ENCODE measurements at places on chromosomes 11 and 22.

GRCh38 chr11:119419834-119420492 lies 3.0 kb downstream of the THY1 start:
- DNase-seq, result no peak

- DNase-seq, result peak; percentile 75
These were observed 842 bp downstream of the HEPACAM start for GRCh38 chr11:124934862-124935547.

GRCh38 chr11:68735646-68736045 lies 15.7 kb downstream of the TESMIN start:
- no peak for DNase-seq

DNA sequence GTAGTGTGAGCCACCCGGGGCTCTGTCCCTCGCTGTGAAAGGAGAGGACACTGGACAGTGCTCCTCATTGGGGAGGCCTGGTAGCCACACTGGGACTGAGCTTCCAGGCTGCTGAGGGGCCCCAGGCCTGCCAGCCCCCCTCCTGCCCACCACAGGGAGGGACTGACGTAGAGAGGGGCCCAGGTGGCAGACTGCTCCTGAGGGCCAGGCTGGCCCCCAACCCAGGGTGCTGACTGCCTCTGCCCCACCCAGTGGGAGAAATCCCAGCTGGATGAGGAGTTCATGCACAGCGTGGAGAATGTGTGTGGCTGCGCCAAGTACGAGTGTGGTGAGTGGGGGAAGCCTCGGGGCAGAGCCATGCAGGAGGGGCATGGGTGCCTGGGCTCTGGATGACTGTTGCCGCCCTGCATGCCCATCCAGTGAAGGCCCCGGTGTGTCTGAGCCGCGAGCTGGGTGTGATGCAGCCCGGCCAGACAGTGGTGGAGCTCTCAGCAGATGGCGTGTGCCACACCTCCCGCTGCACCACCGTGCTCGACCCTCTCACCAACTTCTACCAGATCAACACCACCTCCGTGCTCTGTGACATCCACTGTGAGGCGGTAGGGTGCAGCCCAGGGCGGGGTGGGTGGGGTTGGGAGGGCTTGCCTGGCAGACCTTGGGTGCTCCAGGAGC lies 78.7 kb upstream of the MYOD1 start:
- no peak for DNase-seq

DNA sequence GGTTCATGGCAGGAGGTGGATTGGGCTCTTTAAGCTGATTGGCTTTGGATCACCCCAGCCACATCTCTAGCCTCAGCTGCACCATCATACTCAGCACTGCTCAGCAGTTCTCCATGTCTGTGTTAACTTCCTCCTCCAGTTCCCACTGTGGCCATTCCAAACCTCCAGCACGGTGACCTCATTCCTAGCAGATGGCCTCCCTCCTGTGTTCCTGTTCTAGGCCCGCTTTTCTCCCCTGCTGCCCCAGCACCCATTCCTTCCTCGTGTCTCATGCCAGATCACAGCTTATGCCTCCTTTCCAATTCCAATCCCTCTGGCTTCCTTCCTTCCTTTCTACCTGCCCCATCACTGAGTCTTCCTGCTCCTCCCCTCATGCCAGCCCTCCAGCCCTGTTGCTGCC lies 96.1 kb downstream of the MICAL2 start:
- DNase-seq, result no peak

GRCh38 chr11:20452585-20452984 lies 65.1 kb downstream of the PRMT3 start:
- DNase-seq, result no peak

- DNase-seq, result no peak
These were observed 154.7 kb downstream of the CADM1 start for GRCh38 chr11:115349335-115350017.

GRCh38 chr22:45425101-45425500 lies 11.6 kb downstream of the RIBC2 start:
- no peak for DNase-seq

GRCh38 chr11:69470793-69471728 lies 10.4 kb upstream of the LINC01488 start:
- peak; percentile 47 for DNase-seq

DNA sequence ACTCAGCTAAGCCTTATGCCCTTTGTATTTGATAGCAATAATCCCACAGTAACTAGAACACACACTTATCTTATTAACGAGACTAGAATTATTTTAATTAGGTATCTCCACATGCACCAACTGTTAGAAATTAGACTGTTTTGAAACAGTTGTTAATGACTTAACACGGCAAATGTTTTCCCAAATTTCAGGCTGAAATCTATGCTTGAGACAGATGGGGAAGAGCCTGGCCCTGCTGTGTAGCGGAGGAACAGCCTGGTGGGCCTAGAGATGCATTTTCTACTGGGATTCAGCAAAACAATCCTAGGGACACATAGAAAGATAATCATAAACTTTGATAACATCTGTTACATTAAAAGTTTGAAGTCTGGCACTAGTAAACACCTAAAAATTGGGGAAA lies 273.4 kb downstream of the TTC28 start:
- DNase-seq, result no peak

DNA sequence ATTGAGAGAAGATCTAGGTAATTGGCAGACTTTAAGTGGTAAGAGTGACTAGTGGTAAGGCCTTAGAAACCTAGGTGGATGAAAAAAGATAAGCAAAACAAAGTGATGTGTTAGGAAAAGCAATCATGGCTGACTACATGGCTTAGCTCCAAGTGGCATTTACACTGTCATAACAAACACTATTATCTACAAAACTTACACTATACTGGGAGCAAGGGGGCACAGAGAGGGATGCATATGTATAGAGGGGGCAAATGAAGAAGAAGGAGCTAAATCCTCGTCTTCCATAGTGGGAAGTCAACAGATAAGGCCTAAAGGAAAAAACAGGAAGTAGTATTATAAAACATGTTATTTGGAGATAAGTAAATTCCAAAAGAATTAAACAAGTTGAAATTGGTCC lies 32.5 kb downstream of the ADORA2A start:
- no peak for DNase-seq

- no peak for DNase-seq
These were observed 5.4 kb downstream of the FUT4 start for GRCh38 chr11:94549146-94549545.

DNA sequence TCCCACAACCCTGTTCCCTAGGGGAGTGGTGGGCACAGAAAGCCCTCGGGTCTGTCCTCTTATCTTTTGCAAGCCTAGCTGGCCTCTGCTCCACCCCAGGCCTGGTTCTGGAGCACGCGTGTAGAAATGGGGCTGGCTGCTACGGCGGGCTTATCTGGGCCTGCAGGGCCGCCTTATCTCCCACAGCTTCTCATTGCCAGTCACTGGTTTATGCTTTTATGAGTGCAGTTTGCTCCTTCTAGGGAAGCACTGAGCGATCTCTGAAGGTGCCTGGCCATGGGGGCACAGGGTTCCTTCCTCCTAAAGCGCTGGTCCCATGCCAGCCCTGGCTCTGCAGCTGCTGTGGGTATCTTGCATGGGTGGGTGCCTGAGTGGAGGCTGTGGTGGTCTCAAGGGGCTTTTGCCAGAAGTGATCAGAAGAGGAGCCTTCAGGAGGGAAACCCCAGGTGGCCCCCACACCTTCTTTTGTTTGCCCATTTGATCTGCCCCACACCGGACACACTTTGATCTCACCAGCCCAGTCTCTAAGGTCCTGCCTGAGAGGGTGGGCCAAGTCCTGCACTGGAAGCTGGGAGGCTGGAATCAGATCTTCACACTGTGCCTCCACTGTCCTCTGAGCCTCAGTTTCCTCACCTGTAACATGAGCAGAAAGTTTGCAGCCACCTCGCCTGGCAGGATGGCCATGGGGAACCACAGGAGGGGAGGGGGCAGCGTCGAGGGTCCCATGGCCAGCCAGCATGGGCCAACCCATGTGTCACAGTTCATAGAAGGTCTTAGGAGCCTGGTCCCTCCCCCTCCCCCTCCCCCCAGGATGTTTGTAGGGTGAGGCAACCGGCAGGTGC lies 86.6 kb upstream of the FGF3 start:
- DNase-seq, result no peak

- no peak for DNase-seq
These were observed 96.1 kb downstream of the MORC2 start for GRCh38 chr22:30872285-30873041.

GRCh38 chr11:3148990-3149851 lies 15.9 kb downstream of the OSBPL5 start:
- DNase-seq, result no peak

DNA sequence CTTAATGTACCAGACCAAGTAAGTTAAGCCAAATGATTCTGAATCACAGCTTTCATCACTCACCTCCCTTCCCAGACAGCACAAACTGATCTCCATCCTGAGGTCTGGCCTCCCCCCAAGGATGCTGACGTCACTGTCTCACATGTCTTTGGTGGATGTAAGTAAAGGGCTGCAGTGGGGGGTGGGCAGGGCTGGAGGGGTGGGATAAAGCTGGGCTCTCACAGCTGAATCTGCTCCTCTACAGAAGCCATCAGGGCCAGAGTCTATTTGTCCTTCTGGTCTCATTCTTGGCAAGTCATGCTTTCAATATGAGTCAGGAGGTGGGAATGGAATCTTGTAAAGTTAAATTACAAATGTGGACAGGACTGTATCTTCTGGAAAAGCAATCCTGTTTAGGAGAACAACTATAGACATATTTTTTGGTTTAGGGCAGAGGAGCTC lies 32.7 kb downstream of the P4HA3 start:
- DNase-seq, result peak; percentile 79

DNA sequence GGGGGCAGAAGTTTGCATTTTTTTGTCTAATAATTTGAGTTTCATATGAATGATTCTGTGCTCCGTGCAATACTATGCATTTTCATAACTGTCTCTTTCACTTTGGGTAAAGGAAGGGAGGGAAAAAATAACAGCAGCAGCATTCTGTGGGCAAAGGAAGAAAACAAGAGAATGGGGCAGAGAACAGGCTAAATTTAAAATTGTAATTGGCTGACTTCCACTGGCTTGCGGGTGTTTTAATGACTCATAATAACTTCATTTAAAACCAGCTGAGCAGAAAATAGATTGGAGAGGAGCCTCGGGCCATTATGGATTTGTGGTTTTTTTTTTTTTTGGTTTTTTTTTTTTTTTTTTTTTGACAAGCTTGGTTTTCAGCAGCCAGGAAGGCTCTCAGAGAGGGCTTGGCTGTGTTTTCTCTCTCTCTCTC lies 107.4 kb downstream of the ZBTB16 start:
- DNase-seq, result peak; percentile 43

GRCh38 chr11:79667380-79667779 lies 226.6 kb upstream of the TENM4 start:
- no peak for DNase-seq

GRCh38 chr11:43919852-43920597 lies 22.4 kb upstream of the C11orf96 start:
- DNase-seq, result no peak

DNA sequence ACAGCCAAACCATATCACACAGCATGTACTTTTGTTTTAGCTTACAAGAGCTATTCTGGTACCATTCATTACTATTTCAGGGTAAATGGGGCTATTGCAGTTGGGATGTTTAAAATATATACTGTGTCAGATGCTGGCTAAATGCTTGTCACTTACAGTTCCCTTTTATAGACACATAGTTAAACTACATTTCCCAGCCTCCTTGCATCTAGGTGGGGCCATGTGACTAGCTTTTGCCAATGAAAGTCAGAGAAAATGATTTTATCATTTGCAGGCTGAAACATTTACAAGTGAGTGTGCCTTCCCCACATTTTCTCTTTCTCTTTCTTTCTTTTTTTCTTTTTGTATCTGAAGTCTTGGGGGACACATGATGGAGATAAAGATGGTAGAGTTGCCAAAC lies 7.8 kb upstream of the IFTAP start:
- DNase-seq, result no peak

DNA sequence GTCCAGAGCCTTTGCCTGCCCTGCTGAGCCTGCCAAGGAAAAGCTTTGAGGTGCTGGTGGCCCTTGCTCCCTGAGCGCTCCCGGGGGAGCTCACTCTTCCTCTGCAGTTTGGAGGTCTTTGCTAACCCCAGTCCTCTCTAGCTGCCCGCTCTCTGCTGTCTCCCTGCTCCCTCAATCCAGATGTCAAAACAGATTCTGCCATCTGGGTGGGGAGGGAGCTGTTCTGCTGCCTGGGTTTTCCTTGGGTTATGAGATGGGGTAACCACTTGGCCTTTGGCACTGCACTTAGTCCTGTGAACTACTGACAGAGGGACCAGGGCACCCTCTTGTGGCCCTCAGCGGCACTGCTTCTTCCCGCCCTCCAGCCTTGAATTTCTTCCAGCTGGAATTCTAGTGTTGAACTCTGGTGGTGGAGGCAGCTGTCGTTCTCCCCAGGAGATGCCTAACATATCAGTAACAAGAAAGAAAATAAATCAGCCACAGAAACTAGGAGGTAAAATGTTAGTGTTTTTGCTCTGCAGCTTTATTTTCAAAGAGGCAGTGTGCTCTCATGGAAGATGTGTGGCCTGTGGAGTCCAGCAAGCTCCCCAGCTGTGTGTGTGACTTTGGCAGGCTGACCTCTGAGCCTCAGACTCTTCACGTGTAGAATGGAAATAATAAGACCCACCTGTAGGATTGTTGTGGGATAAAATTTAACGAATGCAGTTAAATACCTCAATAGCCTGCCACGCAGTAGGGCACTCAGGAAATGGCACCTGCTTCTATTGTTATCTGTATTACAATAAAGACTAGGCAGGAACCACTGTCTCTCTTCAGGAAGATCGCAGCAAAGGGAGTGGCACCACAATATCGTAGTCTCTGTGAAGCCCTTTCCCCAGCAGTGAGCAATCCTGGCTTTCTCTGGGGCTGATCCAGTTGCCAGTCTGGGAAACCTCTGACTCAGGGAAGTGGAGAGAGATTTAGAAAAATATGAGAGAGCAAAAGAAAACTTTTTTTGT lies 23.4 kb downstream of the ARFGAP2 start:
- peak; percentile 86 for DNase-seq

- no peak for DNase-seq
These were observed 327.5 kb upstream of the TENM4 start for GRCh38 chr11:79768343-79768742.

DNA sequence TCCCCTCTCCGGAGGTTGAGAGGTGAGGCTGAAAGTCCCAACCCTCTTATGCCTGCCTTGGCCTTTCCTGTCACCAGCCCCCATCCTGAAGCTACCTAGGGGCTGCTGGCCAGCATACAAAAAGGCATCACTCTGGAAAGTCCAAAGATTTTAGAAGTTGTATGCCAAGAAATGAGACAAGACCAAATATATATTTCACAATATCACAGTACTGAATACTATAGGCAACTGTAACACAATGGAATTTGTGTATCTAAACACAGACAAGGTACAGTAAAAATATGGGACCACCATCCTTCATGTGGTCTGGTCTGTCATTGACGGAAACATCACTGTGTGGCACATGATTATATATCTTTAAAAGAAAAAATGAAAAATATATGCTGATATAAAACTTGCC lies 4.2 kb downstream of the KLHL22 start:
- no peak for DNase-seq

- no peak for DNase-seq
These were observed 100.6 kb downstream of the FBXO7 start for GRCh38 chr22:32574958-32575910.

DNA sequence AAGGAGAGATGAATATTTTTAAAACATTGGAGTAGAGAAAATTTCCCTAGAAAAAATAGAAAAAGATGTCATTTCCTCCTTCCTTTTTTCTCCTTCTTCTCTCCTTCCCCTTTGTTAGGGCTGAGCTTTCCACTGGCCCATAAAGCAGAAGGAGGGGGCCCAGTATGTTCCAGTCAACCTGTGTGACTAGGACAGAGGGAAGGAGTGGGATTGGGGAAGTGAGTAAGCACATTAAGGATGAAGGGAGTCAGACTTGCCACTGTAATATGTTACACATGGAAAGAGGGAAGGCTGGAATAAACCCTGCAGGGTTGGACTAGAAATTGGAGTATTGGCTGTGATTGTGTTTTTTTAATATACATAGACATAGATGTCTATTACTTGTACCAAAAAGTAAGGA lies 20.1 kb upstream of the SPINDOC start:
- no peak for DNase-seq

All from AG08396 (cell line).